AG09319 (cell line): ENCODE measurements at places on chromosomes 2 and 18.
A peak's percentile ranks its signal among the peaks of the same experiment; 100 is the strongest.

- DNase-seq = no peak
Measured at GRCh38 chr2:177404243-177404642, 11.7 kb downstream of the AGPS start.

DNA sequence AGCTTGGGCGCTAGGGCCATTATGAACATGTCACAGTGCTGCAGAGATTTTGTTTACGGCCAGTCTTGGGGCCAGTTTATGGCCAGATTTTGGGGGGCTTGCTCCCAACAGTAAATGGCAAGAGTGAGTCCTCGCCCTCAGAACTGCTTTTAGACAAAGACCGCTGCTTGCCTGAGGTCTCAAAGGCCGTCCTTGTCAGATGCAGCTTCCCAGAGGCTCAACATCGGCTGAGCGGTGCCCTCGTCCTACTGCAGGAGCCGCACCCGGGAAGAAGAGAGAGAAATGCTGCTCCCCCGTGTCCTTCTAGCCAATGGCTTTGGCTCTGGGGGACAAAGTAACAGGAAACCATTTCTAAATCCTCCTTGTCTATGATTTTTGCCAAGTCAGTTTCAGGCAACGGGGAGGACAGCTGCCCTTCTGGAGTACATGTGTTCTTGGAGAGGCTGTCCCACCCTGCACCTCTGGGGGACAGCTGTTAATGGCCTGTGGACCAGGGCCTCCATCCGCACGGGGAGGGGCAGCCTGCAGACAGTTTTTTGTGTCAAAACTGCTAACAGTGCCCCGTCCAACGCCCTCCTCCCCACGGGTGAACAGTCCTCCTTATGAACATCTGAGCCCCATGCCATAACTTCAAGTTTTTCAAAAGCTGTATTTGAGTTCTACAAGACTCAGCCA lies 66.1 kb downstream of the C18orf63 start:
- no peak for DNase-seq

DNA sequence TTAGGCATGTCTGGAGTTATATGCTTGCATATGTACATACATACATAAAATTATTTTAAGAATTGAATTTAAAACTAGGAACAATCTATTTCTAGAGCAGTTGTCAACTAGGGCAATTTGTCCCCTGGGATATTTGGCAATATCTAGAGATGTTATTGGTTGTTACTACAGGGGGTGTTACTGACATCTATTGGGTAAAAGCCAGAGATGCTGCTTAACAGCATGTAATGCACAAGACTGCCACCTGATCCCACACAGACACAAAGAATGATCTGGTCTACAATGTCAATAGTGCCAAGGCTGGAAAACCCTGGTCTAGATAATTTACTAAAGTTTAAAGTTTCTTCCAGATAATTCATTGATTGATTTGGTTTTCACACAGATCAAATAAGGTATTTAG lies 185.3 kb downstream of the NYAP2 start:
- DNase-seq = no peak

GRCh38 chr18:48560491-48560890 lies 21.7 kb downstream of the CTIF start:
- no peak for DNase-seq

DNA sequence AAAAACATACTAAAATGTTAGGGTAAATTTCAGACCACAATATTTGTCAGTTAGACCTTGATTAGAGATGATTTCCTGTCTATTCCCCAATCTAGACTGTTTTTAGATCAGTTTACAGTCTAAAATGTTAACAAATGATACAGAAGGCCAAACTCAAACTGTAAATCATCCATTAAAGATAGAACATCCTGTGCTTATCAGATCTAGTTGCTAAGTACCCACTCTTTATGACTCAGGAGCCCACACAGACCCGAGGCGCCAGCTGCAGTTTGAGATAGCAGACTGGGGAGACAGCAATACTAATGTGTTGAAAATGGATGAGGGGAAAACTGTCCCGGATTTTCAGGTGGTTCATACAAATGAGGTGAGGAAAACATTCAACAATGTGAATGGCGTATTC lies 113.3 kb downstream of the SCG2 start:
- no peak for DNase-seq

GRCh38 chr2:101124643-101125366 lies 26.4 kb downstream of the TBC1D8 start:
- peak; percentile 96 for DNase-seq
